NCI-H1105 treated with DMSO at 0.1 percent for 48 hours (cell line): ENCODE measurements at places on chromosomes 3 and 15.

DNA sequence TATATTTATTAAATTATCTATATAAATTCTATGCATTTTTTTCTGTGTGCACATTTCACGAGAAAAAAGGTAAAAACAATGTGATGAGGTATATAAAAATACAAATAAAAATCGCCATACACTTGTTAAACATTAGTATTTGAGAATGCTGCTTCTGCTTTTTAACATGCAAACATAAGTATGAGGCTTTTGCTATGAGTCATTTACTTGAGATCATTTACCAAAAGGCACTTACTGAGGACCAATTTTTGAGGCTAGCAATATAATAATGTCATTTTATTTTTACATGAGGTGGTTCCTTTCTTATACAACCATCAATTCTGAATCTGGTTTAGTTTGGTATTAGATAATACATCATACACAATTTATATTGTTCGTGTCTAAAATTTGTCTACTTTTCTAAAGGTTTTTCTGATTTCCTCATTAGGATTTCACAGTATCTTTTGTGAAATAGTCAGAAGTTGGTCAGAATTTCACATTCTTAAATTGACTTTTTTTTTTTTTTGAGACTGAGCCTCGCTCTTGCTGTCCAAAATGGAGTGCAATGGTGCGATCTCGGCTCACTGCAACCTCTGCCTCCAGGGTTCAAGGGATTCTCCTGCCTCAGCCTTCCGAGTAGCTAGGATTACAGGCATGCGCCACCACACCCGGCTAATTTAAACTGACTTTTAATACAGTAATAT lies 25.6 kb downstream of the DCUN1D1 start:
- no peak for DNase-seq

DNA sequence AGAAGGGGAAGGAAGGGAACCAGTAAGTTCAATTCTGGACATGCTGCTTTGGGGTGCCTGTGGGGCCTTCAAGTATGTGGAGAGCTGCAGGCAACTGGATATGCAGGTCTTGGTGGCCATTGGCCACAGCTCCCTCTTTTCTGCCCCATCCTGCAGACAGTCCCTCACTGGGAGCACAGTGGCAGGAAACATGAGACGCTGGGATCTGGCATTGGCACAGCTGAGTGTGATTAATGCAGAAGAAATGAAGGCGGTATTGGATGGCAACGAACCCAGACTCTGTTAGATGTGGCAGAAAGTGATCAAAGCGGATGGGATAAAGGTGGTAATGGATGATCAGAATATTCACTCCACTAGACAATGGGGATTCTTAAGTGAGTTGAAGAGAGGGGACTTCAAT lies 23.2 kb upstream of the VPS8 start:
- DNase-seq: no peak

GRCh38 chr3:122245513-122246174 lies 62.2 kb downstream of the CASR start:
- no peak for DNase-seq

DNA sequence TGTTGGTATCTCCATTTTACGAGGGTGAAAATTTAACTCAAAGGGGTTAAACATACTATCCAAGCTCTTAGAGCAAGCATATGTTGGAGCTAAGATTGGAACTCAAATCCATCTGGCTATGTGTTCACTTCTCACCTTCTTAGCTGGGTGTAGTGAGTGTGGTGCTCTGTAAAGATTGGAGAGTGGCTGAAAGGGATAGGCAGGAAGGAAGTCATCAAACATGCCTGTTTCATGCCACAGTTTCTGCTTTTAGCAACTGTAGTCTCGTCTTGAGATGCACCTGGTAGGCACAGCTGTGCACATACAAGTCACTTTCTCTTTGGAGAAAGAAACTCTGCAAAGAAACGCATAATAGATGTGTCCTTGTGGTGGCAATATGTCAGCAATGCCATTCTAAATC lies 189.1 kb upstream of the MDFIC2 start:
- DNase-seq: no peak
